CD4-positive, alpha-beta memory T cell (primary cell): ENCODE measurements at places on chromosomes 6 and 20. TPM values are rescaled to one million over a fixed set of nuclear protein-coding genes. Genes with fewer than 3 reads are reported as not detected.

The ADGRG6 gene
- total RNA-seq, result 0.22 TPM

The C4A gene
- total RNA-seq, result 9.8 TPM

The SPTLC3 gene
- 0.06 TPM for total RNA-seq

The BFSP1 gene
- total RNA-seq, result 0.87 TPM

The KHDC1L gene
- total RNA-seq, result not detected

The SLC22A3 gene
- total RNA-seq, result not detected
